Cortex of kidney (tissue), 1 donor: ENCODE measurements at places on chromosomes 1 and 21.

GRCh38 chr1:84570436-84571149 is 3.6 kb downstream of the CTBS start:
- DNase-seq = no peak

GRCh38 chr1:78086697-78087096 is 40.9 kb downstream of the GIPC2 start:
- no peak for DNase-seq

DNA sequence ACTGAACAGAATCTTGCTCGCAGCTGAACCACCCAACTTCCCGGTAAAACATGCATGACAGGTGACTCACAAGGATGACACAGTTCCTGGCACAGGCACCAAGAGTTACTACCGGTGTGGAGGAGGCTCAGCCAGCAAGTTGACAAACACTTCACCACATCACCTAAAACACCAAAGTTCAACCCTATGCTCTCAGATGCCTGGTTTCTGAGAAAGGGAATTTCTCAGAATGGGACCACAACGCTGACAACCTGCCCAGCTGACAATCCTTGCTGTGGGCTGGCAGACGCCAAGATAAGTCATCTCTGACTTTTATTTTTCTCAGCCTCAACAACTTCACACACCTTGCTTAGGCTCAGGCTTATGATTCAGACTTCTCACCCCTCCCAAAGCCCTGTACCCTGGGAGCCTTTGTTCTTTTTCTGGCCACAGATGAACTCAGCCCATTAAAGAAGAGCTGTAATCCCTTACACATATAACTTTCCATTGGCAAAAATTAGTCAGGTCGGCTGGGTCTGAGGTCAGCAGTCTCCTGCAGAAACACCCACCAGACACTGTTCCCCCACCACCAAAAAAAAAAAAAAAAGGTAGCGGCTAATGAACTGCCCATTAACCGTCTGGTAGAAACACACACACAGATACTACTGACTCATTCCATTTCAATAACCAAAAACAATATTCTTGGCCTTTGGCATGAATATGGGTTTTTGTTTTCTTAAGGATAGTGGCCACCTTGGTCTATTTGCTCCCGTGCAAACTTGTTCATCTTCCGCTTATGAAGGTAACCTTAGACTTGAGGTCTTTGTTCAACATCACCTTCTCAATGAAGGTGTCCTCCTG is 10.8 kb upstream of the TIAM1 start:
- no peak for DNase-seq

- DNase-seq = no peak
These were observed 15.1 kb downstream of the ERRFI1 start for GRCh38 chr1:8011016-8011415.

- DNase-seq = no peak
These were observed 19.3 kb upstream of the ADARB1 start for GRCh38 chr21:45054927-45055612.

GRCh38 chr1:101960142-101960541 is 36.6 kb downstream of the OLFM3 start:
- no peak for DNase-seq

DNA sequence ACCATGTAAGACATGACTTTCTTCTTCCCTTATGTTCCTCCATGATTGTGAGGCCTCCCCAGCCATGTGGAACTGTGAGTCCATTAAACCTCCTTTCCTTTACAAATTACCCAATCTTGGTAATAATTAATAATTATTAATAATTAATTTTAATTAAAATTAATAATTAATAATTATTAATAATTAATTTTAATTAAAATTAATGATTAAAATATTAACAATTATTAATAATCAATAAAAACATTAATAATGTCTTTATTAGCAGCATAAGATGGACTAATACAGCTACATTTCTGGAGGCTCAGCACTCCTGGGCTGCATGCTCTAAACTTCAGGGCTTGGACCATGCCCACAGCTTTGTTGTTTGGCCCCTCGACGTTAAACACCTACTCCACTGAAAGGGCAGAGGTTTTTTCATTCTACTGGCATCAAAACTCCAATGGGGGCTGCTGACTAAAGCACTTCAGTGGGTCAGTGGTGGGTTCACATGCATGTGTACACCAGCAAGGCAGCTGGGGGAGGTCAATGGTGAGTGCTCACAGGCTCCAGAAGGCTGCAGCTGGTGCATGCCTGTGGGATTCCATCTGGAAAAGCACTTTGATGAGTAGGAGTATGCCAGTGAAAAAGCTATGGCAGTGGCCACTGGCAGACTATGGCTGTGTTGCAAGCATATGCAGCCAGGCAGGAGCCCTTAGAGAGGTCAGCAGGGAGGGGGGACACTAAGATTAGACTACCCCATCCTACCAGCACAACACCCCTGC is 561.3 kb downstream of the NCAM2 start:
- no peak for DNase-seq
